D341Med (cell line): ENCODE measurements at places on chromosomes 16 and 17.

DNA sequence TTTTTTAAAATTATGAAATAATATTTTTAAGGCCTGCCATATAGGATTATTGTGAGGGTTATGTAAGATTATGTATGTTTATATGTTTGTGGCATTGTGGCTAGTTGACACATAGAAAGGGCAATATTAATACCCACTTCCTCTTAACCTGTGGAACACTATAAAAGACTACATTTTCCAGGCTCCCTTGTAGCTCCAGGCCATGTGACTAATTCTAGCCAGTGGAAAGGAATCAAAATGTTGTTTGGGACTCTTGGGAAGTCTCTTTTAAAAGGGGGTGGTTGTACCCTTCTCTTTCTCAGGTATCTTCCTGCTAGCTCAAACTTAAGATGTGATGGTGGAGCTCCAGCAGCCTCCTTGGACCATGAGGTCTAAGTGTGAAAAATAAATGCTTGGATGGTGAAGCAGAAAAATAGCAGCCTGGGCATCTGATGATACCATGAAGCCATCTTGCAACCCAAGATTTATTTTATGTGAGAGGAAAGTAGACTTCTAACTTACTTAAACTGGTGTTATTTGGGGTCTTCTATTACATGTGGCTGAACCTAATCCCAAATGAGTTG lies 39.2 kb downstream of the TEKT5 start:
- no peak for DNase-seq

GRCh38 chr16:11799509-11800381 lies 2.7 kb upstream of the ZC3H7A start:
- no peak for DNase-seq

DNA sequence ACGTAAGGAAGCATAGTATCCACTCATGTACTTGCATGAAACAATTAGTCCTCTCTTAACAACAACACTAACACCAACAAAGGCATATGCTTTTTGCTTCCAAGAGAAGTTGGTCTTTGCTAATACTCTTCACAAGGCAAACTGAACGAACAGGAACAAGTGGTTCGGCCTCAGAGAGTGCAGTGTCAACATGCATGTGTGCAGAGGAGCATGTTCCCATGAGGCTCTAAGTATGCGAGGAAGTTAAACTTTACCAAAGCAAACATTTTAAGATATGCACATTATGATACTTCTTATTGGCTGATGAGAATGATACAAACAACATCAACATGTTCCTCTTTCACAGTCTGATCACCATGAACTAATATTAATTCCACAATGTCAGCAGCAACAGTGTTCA lies 285.3 kb upstream of the IRX5 start:
- DNase-seq, result no peak

DNA sequence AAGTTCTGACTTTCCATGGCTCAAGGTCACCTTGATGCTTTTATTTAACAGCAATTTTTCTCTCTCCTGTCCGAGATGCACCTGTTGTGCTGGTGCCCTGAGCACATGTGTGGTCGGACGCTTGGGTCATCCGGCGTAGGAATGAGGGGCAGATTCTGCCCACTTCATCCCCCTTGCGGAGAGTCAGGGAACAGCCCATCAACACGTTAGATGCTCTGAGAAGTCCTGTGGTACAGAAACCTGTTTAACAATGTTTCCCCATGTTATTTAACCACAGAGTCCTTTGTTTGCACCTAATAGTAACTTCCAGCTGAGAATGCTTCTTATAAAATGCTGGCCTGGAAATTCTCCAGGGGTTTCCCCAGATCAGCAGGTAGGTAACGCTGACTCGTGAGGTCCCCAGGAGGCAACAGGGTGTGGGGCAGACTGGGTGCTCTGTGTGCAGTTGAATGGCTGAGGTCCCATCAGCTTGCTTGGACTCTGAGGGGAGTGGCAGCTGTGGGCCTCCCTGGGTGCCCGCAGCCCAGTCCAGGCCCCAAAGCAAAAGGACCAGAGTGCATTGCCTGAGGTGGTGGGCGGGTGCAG lies 17.8 kb downstream of the DOC2B start:
- DNase-seq, result no peak

- DNase-seq, result no peak
Observed at GRCh38 chr17:17164676-17165075, 41.5 kb downstream of the PLD6 start.

- no peak for DNase-seq
Observed at GRCh38 chr16:28927815-28928214, 2.8 kb upstream of the RABEP2 start.

DNA sequence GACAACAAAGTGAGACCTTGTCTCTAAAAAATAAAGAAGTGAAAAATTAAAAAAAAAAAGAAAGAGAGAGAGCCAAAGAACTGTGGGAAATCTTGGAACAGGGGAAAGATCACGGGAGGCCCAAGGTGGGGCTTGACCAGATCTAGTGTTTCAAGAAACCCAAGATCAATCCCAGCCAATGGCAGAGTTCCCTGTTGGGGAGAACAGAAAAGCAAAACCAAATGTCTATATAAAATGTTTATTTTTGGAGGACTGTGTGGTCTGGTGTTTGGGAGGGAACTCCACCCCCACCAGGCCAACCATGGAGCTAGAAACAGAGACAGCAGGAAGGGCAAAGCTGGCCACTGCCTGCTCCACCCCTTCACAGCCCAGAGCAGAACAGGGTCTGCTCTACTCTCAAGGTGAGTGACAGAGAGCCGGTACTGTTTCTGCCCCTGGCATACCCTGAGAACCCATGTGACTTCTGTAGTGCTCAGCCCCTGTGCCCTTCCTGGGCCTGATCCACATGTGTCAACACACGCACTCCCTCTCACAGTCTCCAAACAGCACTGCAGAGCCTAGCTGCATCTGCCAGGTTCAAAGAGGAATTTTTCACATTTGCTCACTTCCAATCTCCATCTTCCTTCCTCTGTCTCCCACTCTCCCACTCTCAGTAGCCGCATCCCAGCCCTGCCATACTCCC lies 3.7 kb downstream of the TMEM101 start:
- no peak for DNase-seq

GRCh38 chr17:78147315-78147998 lies 1.3 kb downstream of the C17orf99 start:
- DNase-seq, result no peak

- no peak for DNase-seq
Observed at GRCh38 chr17:21196126-21196525, 17.8 kb downstream of the TMEM11 start.

DNA sequence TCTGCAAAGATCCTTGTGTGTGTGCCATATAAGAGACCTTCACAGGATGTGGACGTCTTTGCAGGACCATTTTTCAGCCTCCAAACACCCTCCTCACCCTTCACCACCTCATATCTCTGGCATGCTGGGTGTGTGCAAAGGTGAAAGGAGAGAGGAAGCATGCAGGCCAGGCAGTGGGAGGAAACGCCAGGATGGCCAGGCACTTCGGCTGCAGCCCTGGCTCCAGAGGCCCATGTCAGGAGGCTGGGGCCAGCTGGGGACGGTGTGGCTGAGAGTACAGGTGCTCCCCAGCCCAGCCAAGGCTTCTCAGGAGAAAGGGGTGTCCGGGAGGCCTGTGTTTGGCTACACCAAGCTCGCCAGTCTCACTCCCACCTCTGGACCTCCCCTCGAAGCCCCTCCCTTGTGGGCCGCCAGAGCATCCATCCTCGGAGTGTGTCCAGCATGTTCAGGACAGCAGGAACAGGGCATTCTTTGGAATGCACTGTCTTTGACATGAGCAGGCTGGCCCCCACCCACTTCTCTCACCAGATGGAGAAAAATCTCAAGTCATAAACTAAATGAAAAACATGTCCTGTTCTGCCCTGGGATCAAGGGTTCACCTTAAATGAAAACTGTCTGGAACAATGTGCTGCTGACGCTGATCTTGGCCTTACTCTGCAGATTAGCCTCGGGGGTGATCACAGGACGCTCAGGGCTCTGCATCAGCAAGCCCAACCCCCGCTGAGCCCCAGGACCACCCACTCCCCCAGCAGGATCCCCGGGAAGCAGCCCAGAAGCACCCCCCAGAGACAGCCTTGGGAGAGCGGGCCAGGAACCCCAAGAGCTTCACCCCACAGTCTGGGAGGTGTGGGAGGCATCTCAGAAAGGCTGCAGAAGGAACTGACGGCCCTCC lies 15.9 kb downstream of the PEMT start:
- no peak for DNase-seq

DNA sequence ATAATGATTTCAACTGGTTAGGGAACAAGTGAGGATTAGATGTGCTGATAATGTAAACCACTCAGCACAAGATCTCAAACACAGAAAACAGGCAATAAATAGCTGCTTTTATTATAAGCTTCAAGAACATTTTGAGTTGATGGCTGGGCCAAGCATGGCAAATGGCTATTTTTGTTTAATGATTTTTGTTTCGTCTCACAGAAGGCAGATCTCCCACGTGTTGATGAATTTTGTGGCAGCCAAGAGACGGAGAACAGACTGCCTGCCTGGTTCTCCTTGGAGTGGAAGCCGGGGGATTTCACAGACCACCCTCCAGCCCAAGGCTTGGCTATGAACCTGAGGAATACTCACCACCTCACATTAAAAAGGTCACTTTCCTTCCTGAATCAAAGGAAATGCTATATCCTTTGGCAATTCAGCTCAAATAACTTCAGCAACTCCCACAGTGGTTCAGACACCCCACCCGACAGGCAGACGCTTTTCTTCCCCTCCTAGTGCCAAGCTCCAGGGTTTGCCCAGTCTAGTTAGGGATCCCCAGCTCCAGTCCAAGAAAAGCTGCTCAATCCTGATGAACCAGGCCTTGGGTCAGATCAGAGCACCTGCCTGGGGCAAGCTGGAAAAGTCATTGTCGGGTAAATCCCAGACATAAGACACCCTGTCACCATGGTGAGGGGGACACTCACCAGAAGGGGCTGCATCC lies 593.5 kb downstream of the TOX3 start:
- no peak for DNase-seq

DNA sequence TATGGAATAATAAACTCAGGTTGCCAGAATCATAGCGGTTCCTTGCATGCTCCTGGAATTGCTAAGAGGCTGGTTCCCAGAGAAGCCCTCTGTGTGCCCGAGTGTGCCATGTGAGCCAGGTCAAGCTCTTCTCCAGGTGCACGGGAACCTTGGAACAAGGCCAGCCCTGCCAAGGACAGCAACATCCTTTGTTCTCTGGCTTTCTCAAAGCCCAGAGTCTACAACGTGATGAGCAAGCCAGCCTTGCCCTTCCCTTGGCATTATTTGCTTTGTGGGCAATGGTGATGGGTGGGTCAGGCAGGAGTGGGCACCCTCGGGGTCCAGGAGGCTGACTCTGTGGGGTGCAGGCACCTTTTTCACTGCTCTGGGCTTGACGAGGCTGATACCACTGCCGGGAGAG lies 14.2 kb upstream of the SEC14L1 start:
- no peak for DNase-seq

GRCh38 chr16:16861546-16861945 lies 482.6 kb downstream of the NPIPA7 start:
- peak; percentile 74 for DNase-seq

DNA sequence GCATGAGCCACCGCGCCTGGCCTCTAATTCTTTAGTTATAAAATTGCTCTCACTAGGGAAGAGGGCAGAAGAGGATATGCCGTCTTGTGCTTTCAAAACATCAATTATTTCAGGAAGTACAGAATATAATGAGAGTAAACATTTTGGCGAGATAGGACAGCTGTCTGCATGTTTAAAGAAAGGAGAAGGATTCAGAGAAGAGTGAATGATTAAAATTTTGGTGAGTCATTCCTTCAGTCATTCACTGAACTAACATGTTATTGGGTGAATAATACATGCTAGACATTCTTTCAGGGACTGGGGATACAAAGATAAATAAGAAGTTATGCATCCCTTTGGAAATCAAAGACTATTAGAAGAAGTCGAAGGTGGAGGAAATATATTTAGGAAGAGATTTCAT lies 590.3 kb upstream of the GOT2 start:
- no peak for DNase-seq

GRCh38 chr16:87844809-87845208 lies 24.5 kb downstream of the SLC7A5 start:
- peak; percentile 67 for DNase-seq

DNA sequence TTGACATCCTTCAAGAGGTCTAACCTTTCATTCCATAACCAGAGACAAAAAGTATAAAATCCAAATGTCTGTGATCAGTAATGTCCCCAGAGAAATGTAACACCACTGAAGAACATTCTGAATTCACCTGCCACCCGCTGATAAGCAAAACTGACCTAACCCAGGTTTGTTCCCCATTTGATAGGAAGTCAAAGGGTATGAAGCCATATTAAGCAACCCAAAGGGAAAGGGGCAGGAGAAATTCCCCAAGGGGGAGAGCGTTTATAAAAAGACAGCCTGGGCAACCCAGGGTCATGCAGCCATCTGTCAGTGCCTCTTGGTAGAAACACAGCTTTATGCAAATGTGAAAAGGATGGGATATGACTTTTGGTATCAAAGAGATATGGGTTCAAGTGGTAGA lies 30.7 kb upstream of the PIK3R6 start:
- DNase-seq, result no peak

GRCh38 chr17:16915752-16916556 lies 56.0 kb downstream of the TNFRSF13B start:
- peak; percentile 57 for DNase-seq

- DNase-seq, result peak; percentile 76
Observed at GRCh38 chr17:50564916-50565315, 4.4 kb downstream of the CACNA1G start.

- DNase-seq, result no peak
Observed at GRCh38 chr16:17845031-17845430, 374.3 kb upstream of the XYLT1 start.

DNA sequence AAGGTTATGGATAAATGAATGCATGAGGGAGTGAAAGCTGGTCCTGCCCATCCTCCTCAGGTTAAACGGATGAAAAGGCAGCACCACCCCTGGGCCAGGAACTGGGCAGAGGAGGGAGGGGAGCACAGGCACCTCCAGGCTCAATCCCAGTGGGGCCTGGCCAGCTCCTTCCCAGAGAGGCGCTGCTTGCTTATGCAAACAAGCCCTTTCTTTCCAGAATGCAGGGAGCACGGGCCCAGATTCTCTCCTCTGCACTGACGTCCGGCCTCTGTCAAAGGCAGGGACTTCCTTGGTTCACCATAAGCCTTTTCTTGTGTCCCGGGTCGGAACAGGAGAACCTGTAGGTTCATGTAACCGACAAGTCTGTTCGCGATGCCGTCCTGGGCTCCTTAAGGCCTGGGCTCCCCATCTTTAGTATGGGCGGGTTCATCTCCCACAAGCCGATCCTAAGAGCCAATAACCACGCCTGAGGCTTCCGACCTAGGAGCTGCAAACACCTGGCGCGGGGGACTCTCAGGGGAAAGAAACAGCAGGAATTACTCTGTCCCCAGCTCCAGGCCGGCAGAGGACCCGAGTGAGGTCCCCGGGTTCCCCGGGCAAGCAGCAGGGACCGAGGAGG lies 16.3 kb downstream of the ENPP7 start:
- DNase-seq, result no peak

- no peak for DNase-seq
Observed at GRCh38 chr16:86424985-86425384, 85.3 kb upstream of the FOXF1 start.

GRCh38 chr16:10562361-10562899 lies 18.0 kb downstream of the EMP2 start:
- no peak for DNase-seq
